ENCODE measurements at places on chromosomes 12 and 14. TPM values are rescaled to one million over a fixed set of nuclear protein-coding genes. Genes with fewer than 3 reads are reported as not detected.

DNA sequence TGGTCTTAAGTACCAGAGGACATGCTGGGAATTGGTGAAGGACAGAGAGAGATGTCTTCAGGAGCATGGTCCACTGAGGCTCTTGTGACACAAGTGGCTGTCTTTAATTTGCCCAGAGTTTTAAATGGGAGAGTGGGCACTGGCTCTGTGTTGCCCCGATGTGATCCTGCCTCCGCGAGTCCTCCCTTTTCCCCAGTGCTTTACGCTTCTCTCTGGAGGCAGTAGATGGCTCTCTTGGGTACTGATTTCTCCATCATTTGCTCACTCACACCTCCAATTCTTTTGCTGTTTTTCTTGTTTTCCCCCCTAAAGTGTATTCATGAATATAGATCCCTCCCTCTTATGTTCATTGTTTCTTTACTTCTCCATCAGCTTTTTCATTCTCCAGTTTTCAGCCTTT is 74.3 kb downstream of the EMP1 start:
- peaks cover 2% of the 10 kb centered on the region for H3K27me3 ChIP-seq
- no peak overlapping the region for H3K27ac ChIP-seq
- H3K36me3 ChIP-seq = no peaks in the 10 kb centered on the region
- no peak for DNase-seq

DNA sequence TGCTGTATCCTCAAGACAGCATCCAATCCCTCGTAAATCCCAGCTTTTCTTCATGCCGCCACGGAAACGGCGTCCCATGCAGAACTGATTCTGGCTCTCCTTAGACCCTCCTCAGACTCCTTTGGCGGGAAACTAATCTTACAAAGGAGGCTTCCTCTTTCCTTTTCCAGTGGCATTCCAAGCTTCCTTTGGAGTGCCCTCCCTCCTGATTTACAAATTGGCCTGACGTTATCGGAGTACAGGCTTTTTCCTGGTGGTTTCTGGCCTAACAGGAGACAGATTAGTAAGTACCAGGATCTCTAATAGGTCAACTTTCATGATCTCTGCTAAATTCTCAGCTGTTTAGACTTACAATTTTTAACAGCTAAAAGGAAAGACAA is 1.3 kb upstream of the ZDHHC17 start:
- H3K4me1 ChIP-seq = peaks cover 20% of the 10 kb centered on the region
- H3K27me3 ChIP-seq = no peaks in the 10 kb centered on the region
- no peak for DNase-seq
- peak overlapping the region; percentile 83 for H3K4me3 ChIP-seq

DNA sequence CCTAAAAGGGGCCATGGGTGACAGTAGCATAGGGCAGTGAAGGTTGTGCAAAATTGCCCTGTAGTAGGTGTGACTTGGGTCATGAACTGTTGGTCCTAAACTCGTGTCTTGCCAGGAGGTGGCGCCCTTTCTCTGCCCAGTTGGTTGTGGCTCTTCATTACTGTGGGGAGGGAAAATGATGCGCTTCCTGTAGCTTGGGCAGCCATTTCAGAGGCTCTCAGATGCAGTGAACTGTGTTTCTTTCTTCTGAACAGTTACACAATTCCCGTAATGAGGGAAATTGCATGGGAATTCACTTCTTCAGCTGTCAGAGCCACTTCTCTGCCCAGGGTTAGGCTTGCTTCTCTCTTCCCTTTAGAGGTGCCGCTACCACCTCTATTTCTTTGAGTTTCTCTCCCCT is 148.1 kb upstream of the NRXN3 start:
- H3K4me1 ChIP-seq = no peaks in the 10 kb centered on the region
- no peak overlapping the region for H3K4me3 ChIP-seq
- no peaks in the 10 kb centered on the region for H3K36me3 ChIP-seq

- peak within 1 kb of the TSS; percentile 75 for H3K4me3 ChIP-seq
- H3K27ac ChIP-seq = peak within 1 kb of the TSS; percentile 25
- peaks cover 7% of the 10 kb centered on the region for H3K27me3 ChIP-seq
- no peaks in the 10 kb centered on the region for H3K4me1 ChIP-seq
- no peaks in the 10 kb centered on the region for H3K36me3 ChIP-seq
- peak; percentile 78 for DNase-seq
Measured at GRCh38 chr12:110688446-110689280, at the start of gene HVCN1. TSS of gene HVCN1 (minus strand) at chr12:110689115. CDS start at chr12:110683245, 5,870 bp downstream.

GRCh38 chr14:39267608-39268005 is 33.9 kb downstream of the MIA2 start:
- DNase-seq = no peak
- peak overlapping the region; percentile 100 for H3K27ac ChIP-seq
- no peaks in the 10 kb centered on the region for H3K27me3 ChIP-seq

DNA sequence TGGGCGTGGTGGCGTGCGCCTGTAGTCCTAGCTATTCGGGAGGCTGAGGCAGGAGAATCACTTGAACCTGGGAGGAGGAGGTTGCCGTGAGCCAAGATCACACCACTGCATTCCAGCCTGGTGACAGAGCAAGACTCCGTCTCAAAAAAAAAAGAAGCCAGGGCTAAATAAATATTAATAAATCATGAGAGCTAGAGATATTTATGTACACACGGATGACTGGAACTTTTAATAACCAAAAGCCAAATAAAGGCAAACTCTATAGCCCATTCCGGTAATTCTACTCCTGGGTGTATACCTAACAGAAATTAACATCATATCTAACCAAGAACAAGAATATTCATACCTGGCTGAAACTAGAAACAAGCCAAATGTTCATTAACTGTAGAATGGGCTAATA is 7.7 kb upstream of the TRAFD1 start:
- DNase-seq = no peak
- H3K4me3 ChIP-seq = no peak overlapping the region
- H3K27me3 ChIP-seq = no peaks in the 10 kb centered on the region
- H3K36me3 ChIP-seq = no peaks in the 10 kb centered on the region

DNA sequence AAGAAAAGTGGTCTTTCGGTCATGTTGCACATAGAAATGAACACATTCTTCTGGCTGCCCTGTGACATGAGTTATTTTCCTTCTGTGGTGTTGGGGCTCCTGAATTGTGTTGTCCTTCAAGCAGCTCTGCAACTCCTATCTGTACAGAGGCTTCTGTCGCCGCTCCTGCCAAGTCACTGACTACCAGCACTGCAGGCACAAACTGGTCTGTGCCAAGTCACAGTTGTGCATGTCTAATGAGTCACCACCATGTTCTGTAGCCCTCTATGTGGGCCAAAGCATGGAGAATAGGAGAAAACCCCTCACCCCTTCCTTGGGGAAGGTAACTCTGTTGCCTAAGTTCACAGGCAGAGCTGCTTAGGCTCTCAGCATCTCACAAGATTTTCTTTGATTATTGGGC is 283.3 kb downstream of the RPL10L start:
- no peak overlapping the region for H3K27ac ChIP-seq
- no peak overlapping the region for H3K4me3 ChIP-seq
- no peaks in the 10 kb centered on the region for H3K27me3 ChIP-seq
- H3K36me3 ChIP-seq = no peaks in the 10 kb centered on the region
- no peak for DNase-seq

- no peaks in the 10 kb centered on the region for H3K4me1 ChIP-seq
- H3K27ac ChIP-seq = no peak overlapping the region
- H3K4me3 ChIP-seq = no peak overlapping the region
- H3K36me3 ChIP-seq = no peaks in the 10 kb centered on the region
Measured at GRCh38 chr14:101713621-101714349, 47.7 kb upstream of the PPP2R5C start.

DNA sequence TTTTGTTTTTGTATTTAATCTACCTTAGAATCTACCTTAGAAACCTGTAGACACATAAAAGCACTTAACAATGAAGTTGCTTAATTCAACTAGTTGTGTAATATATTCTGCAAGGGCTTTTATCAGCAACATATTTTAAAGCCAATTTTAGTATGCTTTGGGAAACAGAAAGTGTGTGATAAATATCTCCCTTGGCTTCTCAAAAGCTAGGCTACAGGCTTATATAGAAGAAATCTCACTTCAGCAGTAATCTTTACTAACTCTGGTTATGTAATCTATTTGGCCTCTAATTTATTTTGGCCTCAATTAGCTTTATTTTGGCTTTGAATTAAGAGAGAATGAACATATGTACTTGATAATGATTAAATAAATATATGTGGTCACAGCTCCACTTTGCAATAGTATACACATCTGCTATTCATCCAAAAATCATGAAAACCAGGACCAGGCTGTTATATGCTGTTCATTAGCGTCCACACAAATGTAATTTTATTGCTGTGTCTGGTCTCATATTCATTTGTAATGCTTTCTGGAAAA is 37.2 kb downstream of the LRP6 start:
- H3K27me3 ChIP-seq = no peaks in the 10 kb centered on the region
- no peak overlapping the region for H3K4me3 ChIP-seq
- peaks cover 26% of the 10 kb centered on the region for H3K4me1 ChIP-seq
- no peak for DNase-seq
- H3K27ac ChIP-seq = no peak overlapping the region

DNA sequence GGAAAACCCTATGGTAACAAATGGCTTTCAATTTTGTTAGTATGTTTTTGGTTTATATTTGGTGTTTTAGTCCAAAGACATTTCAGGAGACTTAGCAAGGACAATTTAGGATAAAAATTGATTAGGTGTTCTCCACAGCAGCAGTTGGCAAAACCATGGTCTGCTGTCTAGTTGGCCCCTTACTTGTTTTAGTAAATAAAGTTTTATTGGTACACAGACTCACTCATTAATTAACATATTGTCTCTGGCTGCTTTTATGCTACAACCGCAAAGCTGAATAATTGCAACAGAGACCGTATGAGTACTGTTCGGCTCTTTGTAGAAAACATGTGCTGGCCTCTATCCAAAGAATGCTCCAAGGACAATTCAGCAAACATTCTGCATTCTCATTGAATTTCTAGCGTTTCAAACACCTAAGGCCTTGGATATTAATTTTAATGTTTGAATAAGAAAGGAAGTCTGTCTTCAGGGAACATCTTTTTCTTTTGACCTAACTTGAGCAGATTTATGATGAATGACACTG is 77.7 kb downstream of the CCDC92 start:
- no peak for DNase-seq
- H3K4me3 ChIP-seq = no peak overlapping the region
- no peaks in the 10 kb centered on the region for H3K4me1 ChIP-seq
- no peaks in the 10 kb centered on the region for H3K36me3 ChIP-seq

DNA sequence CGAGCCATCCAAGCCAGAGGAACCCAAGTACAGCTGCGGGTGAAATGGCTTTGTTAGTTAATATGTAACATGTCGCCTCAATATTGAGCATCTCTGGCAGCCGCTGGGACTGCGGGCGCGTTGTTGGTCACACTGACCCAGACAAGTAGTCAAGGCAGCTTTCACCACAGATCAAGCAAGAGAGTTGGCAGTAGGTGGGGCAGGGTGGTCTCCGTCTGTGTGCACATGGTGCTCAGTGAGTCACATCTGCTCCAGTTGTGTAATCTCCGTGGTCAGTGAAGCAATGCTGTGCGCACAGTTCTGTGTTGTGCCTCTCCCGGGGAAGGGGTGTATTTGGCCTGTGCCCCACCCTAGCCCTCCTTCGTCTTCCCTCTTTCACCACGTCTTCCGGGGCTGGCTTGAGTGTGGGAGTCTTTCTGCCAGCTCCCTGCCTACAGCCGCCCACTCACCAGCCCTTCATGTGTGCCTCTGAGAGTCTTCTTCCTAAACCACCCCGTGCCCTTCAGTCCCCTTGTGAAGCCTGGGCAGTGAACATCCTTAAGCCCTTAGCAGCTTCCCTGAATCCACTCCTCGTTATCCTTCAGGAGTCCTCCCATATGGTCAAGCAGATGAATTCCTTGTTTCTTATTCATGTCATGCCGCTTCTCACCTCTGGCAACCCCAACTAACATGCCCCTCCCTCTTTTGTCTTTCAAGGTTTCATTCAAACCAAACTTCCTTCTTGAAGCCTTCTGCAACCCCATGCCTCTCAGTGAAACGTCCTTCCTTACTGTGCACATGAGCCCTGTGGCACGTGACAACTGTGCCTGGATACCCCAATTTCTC is 242.1 kb downstream of the CACNA1C start:
- H3K4me3 ChIP-seq = no peak overlapping the region
- peaks cover 6% of the 10 kb centered on the region for H3K27me3 ChIP-seq
- no peaks in the 10 kb centered on the region for H3K36me3 ChIP-seq
- H3K4me1 ChIP-seq = no peaks in the 10 kb centered on the region
- H3K27ac ChIP-seq = no peak overlapping the region
- no peak for DNase-seq

- no peak for DNase-seq
- no peak overlapping the region for H3K4me3 ChIP-seq
- H3K36me3 ChIP-seq = no peaks in the 10 kb centered on the region
- H3K4me1 ChIP-seq = peaks cover 14% of the 10 kb centered on the region
- H3K27ac ChIP-seq = no peak overlapping the region
- H3K27me3 ChIP-seq = no peaks in the 10 kb centered on the region
Measured at GRCh38 chr14:22646570-22647254, 2.6 kb upstream of the OR6J1 start.

- no peaks in the 10 kb centered on the region for H3K4me1 ChIP-seq
- DNase-seq = no peak
- H3K27me3 ChIP-seq = no peaks in the 10 kb centered on the region
- peaks cover 57% of the 10 kb centered on the region for H3K36me3 ChIP-seq
- no peak overlapping the region for H3K4me3 ChIP-seq
Measured at GRCh38 chr14:93240678-93241000, 33.6 kb downstream of the UBR7 start.

DNA sequence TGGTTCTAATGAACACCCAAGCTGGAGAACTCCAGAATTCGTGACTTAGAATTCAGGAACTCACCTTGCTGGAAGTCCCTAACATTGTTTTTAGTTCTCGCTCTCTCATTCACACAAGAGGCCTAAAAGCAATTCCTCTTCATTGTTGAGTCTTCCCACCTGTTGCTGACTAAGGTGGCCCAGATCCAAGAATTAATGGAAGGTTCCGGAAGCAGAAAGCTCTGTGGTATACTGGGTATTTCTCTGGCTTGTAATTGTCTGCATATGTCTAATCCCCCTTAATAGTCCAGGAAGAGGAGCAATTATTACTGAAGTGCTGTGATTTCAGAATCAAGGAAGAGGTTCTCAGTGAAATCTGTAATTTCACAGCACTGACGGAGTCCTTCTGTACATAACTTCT is 31.4 kb downstream of the TMEM233 start:
- H3K27ac ChIP-seq = peak overlapping the region; percentile 17
- peaks cover 10% of the 10 kb centered on the region for H3K4me1 ChIP-seq
- no peak overlapping the region for H3K4me3 ChIP-seq
- no peak for DNase-seq

GRCh38 chr12:12070674-12071656 is at the start of gene BCL2L14:
TSS of gene BCL2L14 (plus strand) at chr12:12070939. CDS start at chr12:12079306, 8,367 bp downstream.
- no peak within 1 kb of the TSS for H3K4me3 ChIP-seq
- H3K27me3 ChIP-seq = no peaks in the 10 kb centered on the region
- DNase-seq = no peak
- no peak within 1 kb of the TSS for H3K27ac ChIP-seq

GRCh38 chr14:67547224-67547780 is 14.2 kb downstream of the PLEKHH1 start:
- no peaks in the 10 kb centered on the region for H3K27me3 ChIP-seq
- H3K27ac ChIP-seq = no peak overlapping the region
- no peak overlapping the region for H3K4me3 ChIP-seq
- H3K36me3 ChIP-seq = no peaks in the 10 kb centered on the region
- peaks cover 5% of the 10 kb centered on the region for H3K4me1 ChIP-seq
- DNase-seq = no peak

The CDKL1 gene
- polyA plus RNA-seq = 2.2 TPM

The RTL1 gene
- not detected for polyA plus RNA-seq

The NAV3 gene
- polyA plus RNA-seq = 0.61 TPM

The YARS2 gene
- polyA plus RNA-seq = 17.3 TPM

The JPH4 gene
- polyA plus RNA-seq = 0.03 TPM

The MED6 gene
- 37.2 TPM for polyA plus RNA-seq

The NKX2-1 gene
- not detected for polyA plus RNA-seq

The PRH1 gene
- polyA plus RNA-seq = 3.0 TPM

The MYO1H gene
- not detected for polyA plus RNA-seq

The KRT6B gene
- polyA plus RNA-seq = 0.04 TPM

The CNTN1 gene
- polyA plus RNA-seq = 0.13 TPM

Data from psoas muscle (tissue), 8 donors.